ENCODE measurements at places on chromosomes 2 and 18. TPM values are rescaled to one million over a fixed set of nuclear protein-coding genes. Genes with fewer than 3 reads are reported as not detected.

Gene COL4A3
- total RNA-seq, result 0.65 TPM

Gene ACTR3
- total RNA-seq, result 314 TPM

Gene GAD1
- 0.73 TPM for total RNA-seq

Gene MRO
- total RNA-seq, result 0.16 TPM

Gene ZAP70
- 0.06 TPM for total RNA-seq
